ENCODE measurements at places on chromosomes 12 and 14. TPM values are rescaled to one million over a fixed set of nuclear protein-coding genes. Genes with fewer than 3 reads are reported as not detected.

GRCh38 chr12:123391546-123392343, 7.8 kb downstream of the KMT5A start:
- no peaks in the 10 kb centered on the region for H3K27me3 ChIP-seq
- no peak for DNase-seq
- H3K36me3 ChIP-seq, result peaks cover 58% of the 10 kb centered on the region
- no peak overlapping the region for H3K27ac ChIP-seq
- no peak overlapping the region for H3K4me3 ChIP-seq
- H3K4me1 ChIP-seq, result peaks cover 40% of the 10 kb centered on the region

DNA sequence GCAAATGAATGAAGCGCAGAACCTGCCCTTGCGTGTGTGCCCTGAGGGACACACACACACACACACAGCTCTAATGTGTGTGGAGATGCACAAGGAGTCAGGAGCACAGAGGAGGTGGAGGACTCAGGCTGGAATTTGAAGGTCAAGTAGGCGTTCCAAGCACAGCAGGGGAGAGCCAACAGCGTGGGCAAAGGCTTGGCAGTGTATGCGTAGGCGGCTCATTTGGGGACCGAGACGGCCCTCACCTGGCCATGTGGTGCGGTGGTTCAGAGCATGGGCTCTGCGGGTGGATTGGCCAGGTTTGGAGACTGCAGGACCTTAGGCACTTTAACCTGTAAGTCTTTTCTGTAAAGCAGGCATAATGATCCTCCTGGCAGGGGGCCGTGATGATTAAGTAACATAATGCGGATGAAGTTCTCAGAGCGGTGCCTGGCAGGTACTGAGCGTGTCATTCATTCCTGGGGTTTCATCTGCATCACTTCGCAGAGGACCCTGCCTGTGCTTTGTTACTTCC, 69.5 kb upstream of the SLC24A4 start:
- no peak overlapping the region for H3K4me3 ChIP-seq
- no peak for DNase-seq
- peaks cover 50% of the 10 kb centered on the region for H3K27me3 ChIP-seq
- peaks cover 19% of the 10 kb centered on the region for H3K4me1 ChIP-seq
- no peaks in the 10 kb centered on the region for H3K36me3 ChIP-seq
- H3K27ac ChIP-seq, result no peak overlapping the region

DNA sequence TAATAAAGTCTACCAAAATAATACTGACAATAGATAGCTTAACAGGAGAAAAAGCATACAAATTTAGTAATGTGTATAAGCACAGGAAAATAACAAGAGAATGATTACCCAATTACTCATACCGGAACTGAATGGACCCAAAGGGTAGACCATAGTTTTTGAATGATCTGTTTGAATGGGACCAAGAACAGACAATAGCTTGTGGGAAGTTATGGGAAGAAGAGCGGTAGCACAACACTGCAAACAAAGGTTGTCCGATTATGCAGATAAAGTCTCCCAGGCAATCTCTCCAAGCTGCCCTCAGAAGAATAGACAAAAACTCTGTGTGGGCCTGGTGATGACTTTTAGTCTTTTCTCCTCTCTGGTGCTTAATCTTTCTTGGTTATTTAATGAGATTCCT, 96.6 kb upstream of the NEDD1 start:
- no peak for DNase-seq
- H3K36me3 ChIP-seq, result no peaks in the 10 kb centered on the region
- no peaks in the 10 kb centered on the region for H3K27me3 ChIP-seq

The ANKS1B gene
- not detected for total RNA-seq

The OLR1 gene
- total RNA-seq, result not detected

Measured in activated CD8-positive, alpha-beta T cell treated with anti-CD3 and anti-CD28 coated beads, Interleukin-2, amount 10 ng/mL, durations not matched to agents 7 days and 5 days (primary cell).